ENCODE measurements at places on chromosomes 3 and 15.
A peak's percentile ranks its signal among the peaks of the same experiment; 100 is the strongest.

- DNase-seq: no peak
Measured at GRCh38 chr3:133014325-133014724, 23.9 kb upstream of the TMEM108 start.

DNA sequence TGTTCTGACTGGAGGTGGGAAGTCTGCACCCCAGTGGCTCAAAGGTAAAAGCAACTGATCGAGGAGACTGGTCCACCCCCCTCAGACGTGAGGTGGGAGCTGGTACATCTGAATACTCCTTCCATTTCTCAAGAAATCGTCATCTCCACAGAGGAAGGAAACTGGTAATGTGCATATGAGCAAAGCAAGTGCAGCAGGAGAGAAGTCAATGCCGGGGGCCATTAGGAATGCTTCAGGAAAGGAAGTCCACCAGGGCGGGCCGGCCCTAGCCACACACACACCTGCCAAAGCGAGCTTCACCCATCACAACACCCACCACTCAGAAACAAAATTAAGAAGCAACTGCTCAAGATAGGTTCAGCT, 8.5 kb downstream of the TBC1D2B start:
- no peak for DNase-seq

DNA sequence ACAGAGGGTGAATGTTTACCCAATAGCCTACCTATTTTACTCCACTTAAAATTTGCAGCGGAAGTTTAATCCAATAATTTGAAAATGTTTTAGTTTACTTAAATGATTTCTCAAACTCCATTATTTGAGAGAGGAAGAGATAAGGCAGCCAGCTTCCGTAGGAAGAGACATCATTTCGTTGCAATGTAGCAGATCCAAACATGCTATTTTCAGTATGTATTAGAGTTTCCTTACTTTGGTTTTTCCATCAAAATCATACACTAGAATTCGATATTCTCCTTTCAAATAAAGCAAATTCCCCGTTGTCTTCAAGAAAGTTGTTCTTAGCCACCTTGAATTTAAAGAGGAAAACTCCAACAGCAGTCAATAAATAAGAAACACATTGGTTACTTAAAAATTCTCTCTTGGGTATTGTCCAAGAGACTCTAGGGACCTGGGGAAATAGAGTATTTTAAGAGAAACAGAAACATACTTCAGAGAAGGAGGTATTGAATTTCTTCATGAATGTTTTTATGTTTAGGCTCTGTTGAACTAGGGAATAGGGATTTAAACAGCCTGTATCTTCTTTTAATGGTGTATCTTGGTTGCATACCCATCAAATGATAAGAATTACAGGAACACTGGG, 324.5 kb upstream of the GBE1 start:
- no peak for DNase-seq

GRCh38 chr15:51732646-51733045, 4.8 kb downstream of the LYSMD2 start:
- no peak for DNase-seq

DNA sequence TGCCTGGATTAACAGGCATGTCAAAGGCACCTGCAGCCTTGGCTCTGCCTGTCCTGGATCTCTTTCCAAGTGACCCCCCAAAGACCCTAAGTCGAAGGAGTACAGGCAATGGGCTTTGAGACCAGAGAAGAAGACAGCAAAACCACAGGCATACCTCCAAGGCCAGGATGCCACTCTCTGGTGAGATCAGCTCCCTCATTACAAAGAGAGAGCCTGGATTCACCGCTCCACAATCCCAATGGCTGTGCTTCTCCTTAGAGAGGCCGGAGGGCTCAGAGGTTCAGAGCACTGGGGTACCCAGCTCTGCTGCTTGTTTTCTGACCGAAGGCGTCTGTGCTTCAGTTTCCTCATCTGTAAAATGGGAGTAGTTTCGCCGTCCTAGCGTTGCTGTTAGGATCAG, 154.6 kb upstream of the MEF2A start:
- no peak for DNase-seq

- DNase-seq: no peak
Measured at GRCh38 chr3:89262309-89262929, 155.0 kb downstream of the EPHA3 start.

DNA sequence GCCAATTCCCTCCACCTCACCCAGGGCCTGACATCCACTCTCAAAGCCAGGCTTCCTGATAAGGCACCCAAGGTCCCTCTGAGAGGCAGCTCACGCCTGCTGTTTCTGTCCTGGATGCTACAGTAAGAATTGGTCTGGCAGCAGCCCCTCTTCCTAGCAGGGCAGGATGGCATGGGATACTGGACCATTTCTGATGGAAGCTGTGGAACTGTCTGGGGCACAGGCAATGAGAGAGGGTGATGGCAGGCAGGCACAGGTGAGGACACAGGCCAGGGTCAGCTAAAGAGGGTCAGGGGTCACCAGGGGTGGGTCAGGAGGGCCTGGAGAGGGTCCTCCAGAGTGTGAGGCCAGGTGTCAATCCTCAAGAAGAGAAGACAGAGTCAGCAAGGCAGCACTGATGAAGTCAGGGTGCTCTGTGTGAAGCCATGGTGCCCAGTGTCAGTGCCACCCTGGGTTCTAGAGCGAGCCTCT, 41.9 kb upstream of the SLC41A3 start:
- DNase-seq: peak; percentile 17

DNA sequence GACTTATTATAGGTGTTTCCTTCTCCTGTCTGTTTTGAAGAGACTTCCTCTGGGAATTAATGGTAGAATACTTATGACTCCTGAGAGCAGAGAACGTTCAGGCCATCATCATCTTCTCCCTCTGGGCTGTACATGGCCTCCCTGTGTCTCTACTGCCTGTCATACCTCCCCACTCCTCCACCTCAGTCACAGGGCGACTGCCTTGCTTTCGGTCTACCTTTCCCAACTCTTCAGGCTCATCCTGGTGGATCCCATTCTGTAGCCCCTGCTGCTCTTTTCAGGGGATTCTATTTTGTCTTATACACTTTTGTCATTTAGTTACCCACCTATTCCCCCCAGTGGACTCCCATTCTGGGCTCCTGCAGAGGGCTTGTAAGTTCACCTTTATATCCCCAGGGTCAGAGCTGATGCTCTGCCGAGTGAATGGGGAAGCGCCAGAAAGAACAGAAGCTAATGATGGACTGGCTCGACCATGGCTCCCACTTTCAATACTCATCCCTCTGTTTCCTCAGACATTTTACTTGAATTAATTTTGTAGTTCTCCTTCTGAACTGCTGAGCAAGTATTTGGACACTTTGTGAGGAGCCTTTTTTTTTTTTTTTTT, 28.6 kb downstream of the FNDC3B start:
- DNase-seq: no peak

DNA sequence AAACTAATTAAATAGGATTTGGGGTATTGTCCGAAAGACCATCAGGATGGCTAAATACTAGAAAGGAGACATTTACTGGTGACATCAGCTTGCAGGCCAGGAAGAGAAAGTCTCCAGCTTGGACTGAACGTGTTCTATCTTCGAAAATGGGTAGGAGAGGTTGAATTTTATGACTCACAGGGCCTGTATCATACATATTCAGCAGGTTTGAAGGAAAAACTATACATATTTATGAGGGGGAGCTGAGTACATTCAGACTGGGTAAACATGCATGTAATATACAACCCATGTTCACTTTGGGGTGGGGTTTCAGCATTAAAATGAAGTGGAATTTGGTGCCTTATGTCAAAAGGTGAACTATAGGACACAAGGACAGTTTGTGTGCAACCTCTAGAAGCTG, 129.3 kb upstream of the CRBN start:
- DNase-seq: no peak

GRCh38 chr3:157297328-157297915, 137.5 kb upstream of the CCNL1 start:
- DNase-seq: no peak

GRCh38 chr3:100665230-100665629, 44.1 kb upstream of the TFG start:
- DNase-seq: no peak

GRCh38 chr3:59424268-59425010, 374.6 kb upstream of the CFAP20DC start:
- no peak for DNase-seq

- DNase-seq: no peak
Measured at GRCh38 chr3:142863010-142863817, 25.7 kb downstream of the PCOLCE2 start.

DNA sequence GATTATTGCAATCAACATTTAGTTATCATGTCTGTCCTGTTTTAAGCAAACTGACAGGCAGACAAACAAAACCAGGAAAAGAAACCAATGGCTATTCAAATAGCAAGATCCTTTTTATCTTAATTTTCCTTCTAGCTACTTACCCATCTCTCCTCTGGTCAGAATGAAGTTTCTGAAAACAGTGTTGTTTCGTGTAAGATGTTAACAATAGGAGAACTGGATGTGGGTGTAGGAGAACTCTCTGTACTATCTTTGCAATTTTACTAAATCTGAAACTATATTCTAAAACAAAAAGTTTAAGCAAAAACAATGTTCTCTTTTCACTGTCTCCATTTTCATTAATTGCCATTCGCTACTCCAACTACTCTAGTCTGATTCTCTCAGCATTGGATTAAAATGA, 726.4 kb downstream of the ZNF385D start:
- no peak for DNase-seq

- DNase-seq: no peak
Measured at GRCh38 chr15:98878862-98879261, 128.7 kb downstream of the PGPEP1L start.

DNA sequence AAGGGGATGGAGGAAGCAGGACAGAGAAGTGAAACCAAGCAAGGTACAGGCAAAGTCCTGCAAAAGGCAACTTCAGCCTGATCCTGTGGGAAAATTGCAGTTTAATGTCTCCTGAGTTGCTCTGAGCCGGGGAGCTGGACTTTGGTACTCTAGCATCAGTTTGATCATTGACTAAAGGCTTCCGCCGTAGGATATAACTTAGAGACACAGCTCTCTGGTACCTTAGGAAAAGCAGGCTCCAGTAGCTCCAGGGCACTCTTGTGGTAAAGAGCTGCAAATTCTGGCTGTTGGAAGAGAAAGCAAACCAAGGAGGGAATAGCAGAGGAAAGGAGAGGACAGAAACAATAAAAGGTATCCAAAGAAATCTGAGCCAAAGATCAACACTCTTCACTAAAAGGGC, 521.1 kb downstream of the PLOD2 start:
- no peak for DNase-seq

GRCh38 chr3:53642211-53642610, 147.8 kb downstream of the CACNA1D start:
- DNase-seq: no peak

- DNase-seq: no peak
Measured at GRCh38 chr3:161977850-161978249, 481.2 kb downstream of the OTOL1 start.

- no peak for DNase-seq
Measured at GRCh38 chr15:36415643-36416042, 163.8 kb upstream of the CDIN1 start.

- no peak for DNase-seq
Measured at GRCh38 chr15:39102431-39102830, 478.4 kb upstream of the THBS1 start.

DNA sequence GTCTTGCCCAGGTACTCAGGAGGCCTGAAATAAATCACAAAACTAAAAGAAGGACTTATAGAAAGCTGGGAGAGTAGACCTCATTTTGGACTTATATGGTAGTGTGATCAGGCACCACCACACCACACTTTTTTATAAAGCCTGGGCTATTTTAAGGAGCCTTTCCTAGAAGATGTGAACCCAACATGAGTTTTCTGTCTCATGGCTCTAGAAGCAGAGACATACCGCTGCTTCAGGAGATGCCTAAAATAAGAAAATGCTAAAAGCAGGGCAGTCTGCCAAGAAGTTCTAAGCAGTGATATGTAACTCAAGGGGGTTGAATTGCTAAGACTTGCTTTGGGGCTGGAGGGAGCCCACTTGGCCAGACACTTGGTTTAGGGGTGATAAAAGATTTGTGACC, 49.6 kb downstream of the SUMF1 start:
- DNase-seq: no peak

GRCh38 chr3:34858067-34858660, 781.2 kb upstream of the ARPP21 start:
- DNase-seq: no peak

GRCh38 chr15:27530994-27531393, 560.0 kb downstream of the GABRG3 start:
- DNase-seq: no peak

- DNase-seq: no peak
Measured at GRCh38 chr3:30619318-30619717, 12.9 kb downstream of the TGFBR2 start.

GRCh38 chr3:66350601-66351000, 129.8 kb downstream of the SLC25A26 start:
- DNase-seq: no peak

DNA sequence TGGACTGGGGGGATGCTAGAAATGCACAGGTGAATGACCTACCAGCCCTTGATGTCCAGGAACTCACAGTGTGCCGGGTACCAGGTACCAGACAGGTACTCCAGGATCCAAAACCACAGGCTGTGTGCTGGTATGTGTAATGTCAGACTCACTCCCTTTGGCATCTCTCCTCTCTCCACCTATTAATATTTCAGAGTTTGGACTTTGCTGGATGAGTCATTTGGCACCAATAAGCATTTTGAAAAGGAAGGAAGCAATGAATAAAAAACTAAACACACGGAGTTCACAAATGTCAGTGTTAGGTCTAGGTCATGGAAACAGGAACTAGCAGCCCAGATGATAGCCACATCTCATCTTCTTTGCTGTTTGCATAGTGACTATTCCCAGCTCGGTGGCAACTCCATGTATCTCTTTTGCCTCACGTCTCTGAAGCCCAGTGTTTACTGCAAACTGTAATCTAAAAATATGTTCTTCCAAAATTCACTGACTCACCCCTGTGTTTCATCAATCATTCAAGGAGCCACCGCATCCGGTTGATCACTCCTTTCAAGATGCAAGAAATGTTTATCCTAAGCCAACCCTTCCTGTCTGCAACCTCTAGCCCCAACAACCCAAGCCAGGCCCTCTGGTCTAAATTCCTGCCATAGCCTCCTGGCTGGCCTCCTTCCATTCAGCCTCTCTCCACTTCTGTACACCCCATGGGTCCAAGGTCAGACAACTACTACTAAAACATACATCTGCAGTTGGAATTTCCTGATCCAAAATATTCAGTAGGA, 8.4 kb downstream of the ITGB5 start:
- DNase-seq: no peak

- DNase-seq: no peak
Measured at GRCh38 chr3:85691196-85691595, 732.4 kb downstream of the CADM2 start.

DNA sequence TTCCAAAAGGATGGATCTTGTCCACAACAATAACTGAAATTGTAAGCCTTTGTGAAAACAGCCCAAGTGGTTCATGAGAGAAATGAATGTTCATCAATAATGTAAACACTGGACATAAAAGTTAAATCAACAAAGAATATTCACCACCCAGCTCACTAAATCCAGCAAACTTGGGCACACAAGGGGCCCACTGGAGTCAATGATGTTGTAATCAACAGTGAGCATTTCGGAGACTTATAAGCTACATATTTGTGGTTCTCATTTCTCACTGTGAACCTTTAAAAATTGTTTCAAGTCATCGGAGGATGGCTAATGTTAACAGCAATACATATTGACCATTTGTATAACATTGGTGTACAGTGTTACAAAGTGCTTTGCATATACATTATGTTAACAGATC, 63.1 kb downstream of the VGLL4 start:
- no peak for DNase-seq

GRCh38 chr15:75672646-75673425, 25.1 kb downstream of the SNX33 start:
- peak; percentile 56 for DNase-seq

GRCh38 chr3:70568626-70569025, 256.2 kb upstream of the MDFIC2 start:
- DNase-seq: no peak

GRCh38 chr15:58458076-58458475, 26.3 kb downstream of the LIPC start:
- DNase-seq: no peak

All from mesothelial cell of epicardium (in vitro differentiated cells).